ENCODE measurements at places on chromosomes 3 and 15. TPM values are rescaled to one million over a fixed set of nuclear protein-coding genes. Genes with fewer than 3 reads are reported as not detected.
A peak's percentile ranks its signal among the peaks of the same experiment; 100 is the strongest.

- H3K27ac ChIP-seq, result no peak overlapping the region
- DNase-seq, result no peak
- peaks cover 82% of the 10 kb centered on the region for H3K36me3 ChIP-seq
- H3K27me3 ChIP-seq, result no peaks in the 10 kb centered on the region
Observed at GRCh38 chr3:4761759-4762158, 217.5 kb upstream of the BHLHE40 start.

DNA sequence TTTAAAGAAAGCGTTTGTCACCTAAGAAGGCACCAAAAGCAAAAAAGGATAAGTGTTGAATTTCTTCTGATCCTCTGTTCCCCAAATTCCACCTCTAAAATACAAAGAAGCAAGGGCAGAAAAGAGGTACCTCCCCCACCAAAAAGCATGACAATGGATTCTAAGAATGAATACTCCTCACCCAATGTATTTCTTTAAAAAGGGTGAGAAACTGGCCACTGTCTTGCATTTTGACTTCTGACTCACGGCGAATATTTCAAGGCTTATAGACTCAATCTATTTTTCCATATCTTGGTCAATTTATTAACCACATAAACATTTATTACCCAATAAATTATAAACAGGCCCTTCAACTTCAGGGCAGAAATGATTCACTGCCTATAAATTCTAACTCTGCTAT lies 131.1 kb downstream of the NR1I2 start:
- no peak for DNase-seq
- peaks cover 13% of the 10 kb centered on the region for H3K4me1 ChIP-seq
- H3K27ac ChIP-seq, result no peak overlapping the region

The SERINC4 gene
- 0.20 TPM for total RNA-seq

The ADGRG7 gene
- total RNA-seq, result not detected

DNA sequence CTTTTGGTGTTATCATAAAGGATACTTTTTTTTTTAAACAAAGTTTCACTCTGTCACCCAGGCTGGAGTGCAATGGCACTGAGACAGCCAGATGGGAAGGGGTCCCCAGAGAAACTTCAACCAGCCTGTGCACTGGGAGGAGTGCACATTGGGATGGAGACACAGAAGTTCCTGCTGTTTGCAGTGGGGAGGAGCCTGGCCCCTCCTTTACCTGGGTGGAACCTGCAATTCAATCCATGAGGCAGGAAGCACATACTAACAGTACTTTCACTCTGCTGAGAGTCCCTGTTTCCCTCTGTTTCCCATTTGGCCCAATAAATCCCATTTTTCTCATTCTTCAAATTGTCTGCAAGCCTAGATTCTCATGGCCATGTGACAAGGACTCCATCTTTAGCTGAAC lies 42.3 kb upstream of the LHFPL4 start:
- H3K4me3 ChIP-seq, result no peak overlapping the region
- H3K27me3 ChIP-seq, result peaks cover 25% of the 10 kb centered on the region
- no peak for DNase-seq
- H3K27ac ChIP-seq, result no peak overlapping the region
- H3K4me1 ChIP-seq, result peaks cover 2% of the 10 kb centered on the region

- no peak overlapping the region for H3K4me3 ChIP-seq
- DNase-seq, result no peak
- H3K36me3 ChIP-seq, result no peaks in the 10 kb centered on the region
- no peaks in the 10 kb centered on the region for H3K27me3 ChIP-seq
- H3K4me1 ChIP-seq, result no peaks in the 10 kb centered on the region
- no peak overlapping the region for H3K27ac ChIP-seq
Observed at GRCh38 chr15:36335659-36336058, 243.8 kb upstream of the CDIN1 start.

The TRPC1 gene
- total RNA-seq, result 2.9 TPM

The NAALADL2 gene
- total RNA-seq, result not detected

The CHDH gene
- 1.0 TPM for total RNA-seq

The ADAMTS9 gene
- total RNA-seq, result not detected

DNA sequence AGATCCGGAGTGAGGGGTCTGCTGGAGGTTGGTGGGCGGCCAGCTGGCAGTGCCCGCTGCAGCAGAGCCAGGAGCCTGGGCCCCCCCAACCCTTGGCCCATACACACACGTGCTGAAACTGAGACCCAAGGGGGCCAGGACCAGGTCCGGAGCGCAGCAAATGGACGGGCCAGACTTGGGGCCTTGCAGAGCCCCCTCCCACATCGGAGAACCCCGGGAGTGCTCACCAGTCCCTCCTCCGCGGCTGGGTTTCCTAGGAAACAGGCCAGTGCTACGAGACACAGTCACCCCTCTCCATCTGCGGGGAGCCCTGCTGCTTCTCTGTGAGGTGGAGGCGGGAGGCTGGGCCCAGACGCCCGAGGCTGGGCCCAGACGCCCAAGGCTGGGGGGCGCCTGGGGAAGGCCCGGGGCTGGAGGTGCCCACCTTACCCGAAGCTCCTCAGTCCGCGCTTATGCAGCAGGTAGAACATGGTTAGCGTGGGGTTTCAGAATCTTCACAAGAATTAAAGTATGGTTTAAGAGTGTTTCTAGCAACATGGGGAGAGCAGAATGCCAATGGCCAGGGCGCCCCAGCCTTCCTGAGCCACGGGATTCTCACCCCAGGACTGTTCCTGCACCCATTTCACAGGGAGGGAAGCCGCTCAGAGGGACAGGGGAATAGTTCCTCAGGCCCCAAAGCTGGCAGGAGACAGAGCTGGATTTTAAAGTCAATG lies 135.0 kb upstream of the PRR20G start:
- peak; percentile 16 for DNase-seq
- no peak overlapping the region for H3K4me3 ChIP-seq
- no peaks in the 10 kb centered on the region for H3K36me3 ChIP-seq
- no peaks in the 10 kb centered on the region for H3K4me1 ChIP-seq
- H3K27me3 ChIP-seq, result peaks cover 39% of the 10 kb centered on the region

- no peak overlapping the region for H3K4me3 ChIP-seq
- H3K36me3 ChIP-seq, result no peaks in the 10 kb centered on the region
- no peak overlapping the region for H3K27ac ChIP-seq
- H3K4me1 ChIP-seq, result peaks cover 27% of the 10 kb centered on the region
- H3K27me3 ChIP-seq, result no peaks in the 10 kb centered on the region
Observed at GRCh38 chr3:27360113-27361078, 8.8 kb downstream of the NEK10 start.

The PLA2G4E gene
- 0.05 TPM for total RNA-seq

The KLF13 gene
- 206 TPM for total RNA-seq

- no peaks in the 10 kb centered on the region for H3K27me3 ChIP-seq
- DNase-seq, result no peak
- H3K27ac ChIP-seq, result peak overlapping the region; percentile 77
- H3K36me3 ChIP-seq, result peaks cover 51% of the 10 kb centered on the region
- peaks cover 88% of the 10 kb centered on the region for H3K4me1 ChIP-seq
Observed at GRCh38 chr3:4852780-4853748, 126.2 kb upstream of the BHLHE40 start.

- peaks cover 49% of the 10 kb centered on the region for H3K4me1 ChIP-seq
- peak overlapping the region; percentile 44 for H3K4me3 ChIP-seq
- peaks cover 55% of the 10 kb centered on the region for H3K36me3 ChIP-seq
- DNase-seq, result no peak
- peak overlapping the region; percentile 15 for H3K27ac ChIP-seq
Observed at GRCh38 chr15:90540768-90541167, 11.0 kb downstream of the CRTC3 start.

- H3K36me3 ChIP-seq, result peaks cover 11% of the 10 kb centered on the region
- no peaks in the 10 kb centered on the region for H3K27me3 ChIP-seq
- no peak for DNase-seq
- H3K4me3 ChIP-seq, result no peak overlapping the region
- H3K27ac ChIP-seq, result no peak overlapping the region
Observed at GRCh38 chr15:64014995-64015394, 31.3 kb downstream of the DAPK2 start.

GRCh38 chr15:60362321-60363086 lies 35.3 kb downstream of the ANXA2 start:
- H3K4me3 ChIP-seq, result no peak overlapping the region
- peak; percentile 78 for DNase-seq
- no peaks in the 10 kb centered on the region for H3K27me3 ChIP-seq
- peaks cover 32% of the 10 kb centered on the region for H3K4me1 ChIP-seq
- peaks cover 57% of the 10 kb centered on the region for H3K36me3 ChIP-seq

GRCh38 chr15:58931987-58932588 lies 1.4 kb downstream of the SLTM start:
- H3K4me1 ChIP-seq, result peaks cover 25% of the 10 kb centered on the region
- peaks cover 28% of the 10 kb centered on the region for H3K36me3 ChIP-seq
- peak overlapping the region; percentile 99 for H3K4me3 ChIP-seq
- no peaks in the 10 kb centered on the region for H3K27me3 ChIP-seq
- no peak for DNase-seq
- peak overlapping the region; percentile 95 for H3K27ac ChIP-seq

- H3K4me3 ChIP-seq, result no peak overlapping the region
- H3K4me1 ChIP-seq, result no peaks in the 10 kb centered on the region
- peaks cover 4% of the 10 kb centered on the region for H3K27me3 ChIP-seq
- H3K27ac ChIP-seq, result no peak overlapping the region
- H3K36me3 ChIP-seq, result no peaks in the 10 kb centered on the region
- DNase-seq, result no peak
Observed at GRCh38 chr15:93829115-93829870, 402.1 kb upstream of the MCTP2 start.

The PLA1A gene
- 0.68 TPM for total RNA-seq

GRCh38 chr15:67762610-67763368 lies 62.5 kb upstream of the SKOR1 start:
- no peaks in the 10 kb centered on the region for H3K36me3 ChIP-seq
- H3K4me3 ChIP-seq, result peak overlapping the region; percentile 12
- peaks cover 37% of the 10 kb centered on the region for H3K4me1 ChIP-seq

The LRRIQ4 gene
- total RNA-seq, result 0.23 TPM

- H3K27ac ChIP-seq, result no peak overlapping the region
- no peak for DNase-seq
- peaks cover 11% of the 10 kb centered on the region for H3K36me3 ChIP-seq
- no peak overlapping the region for H3K4me3 ChIP-seq
- H3K27me3 ChIP-seq, result peaks cover 6% of the 10 kb centered on the region
Observed at GRCh38 chr15:80151148-80151547, 1.7 kb upstream of the FAH start.

- H3K4me1 ChIP-seq, result peaks cover 15% of the 10 kb centered on the region
- peak overlapping the region; percentile 56 for H3K4me3 ChIP-seq
- peaks cover 21% of the 10 kb centered on the region for H3K27me3 ChIP-seq
Observed at GRCh38 chr3:107235928-107236315, 141.3 kb upstream of the CCDC54 start.

DNA sequence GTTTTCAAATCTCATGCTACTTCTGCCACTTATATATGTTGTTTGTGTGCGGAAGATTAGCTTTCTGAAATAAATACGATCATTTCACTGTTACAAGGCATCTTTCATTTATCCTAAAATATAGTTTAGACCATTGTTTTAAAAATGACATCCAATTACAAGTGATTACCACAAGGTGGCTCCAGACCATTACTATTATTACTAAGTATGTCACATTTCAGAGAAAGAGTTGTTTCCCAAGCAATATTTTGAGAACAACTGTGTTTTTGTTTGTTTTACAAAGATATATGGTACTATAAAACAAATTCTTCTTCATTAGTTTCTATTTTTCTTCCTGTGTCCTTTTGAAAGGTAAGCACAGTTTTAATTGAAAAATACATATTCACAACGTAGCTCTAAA lies 136.0 kb upstream of the RAP2B start:
- no peaks in the 10 kb centered on the region for H3K36me3 ChIP-seq
- H3K27me3 ChIP-seq, result peaks cover 13% of the 10 kb centered on the region
- no peak overlapping the region for H3K4me3 ChIP-seq

DNA sequence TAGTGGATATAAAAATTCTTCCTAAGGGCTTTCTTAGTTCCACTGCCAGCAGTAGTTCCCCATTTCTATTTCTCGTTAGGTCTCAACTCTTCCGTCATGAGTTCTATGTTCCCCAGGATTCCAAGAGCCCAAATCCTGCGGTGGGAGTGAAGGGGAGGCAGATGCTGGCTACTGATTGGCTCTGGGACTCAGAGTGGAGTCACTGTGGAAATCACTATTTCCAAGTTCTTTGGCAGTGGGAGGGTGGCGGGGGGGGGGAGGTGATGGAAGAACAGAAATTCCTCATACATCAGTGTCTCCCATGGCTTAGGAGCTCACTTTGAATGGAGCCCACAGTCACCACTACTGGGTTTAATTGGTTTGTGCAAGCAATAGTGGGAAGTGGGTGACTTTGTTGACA lies 5.6 kb downstream of the CCR1 start:
- H3K27me3 ChIP-seq, result no peaks in the 10 kb centered on the region
- peaks cover 54% of the 10 kb centered on the region for H3K4me1 ChIP-seq
- no peak for DNase-seq
- H3K36me3 ChIP-seq, result peaks cover 85% of the 10 kb centered on the region
- H3K27ac ChIP-seq, result no peak overlapping the region

DNA sequence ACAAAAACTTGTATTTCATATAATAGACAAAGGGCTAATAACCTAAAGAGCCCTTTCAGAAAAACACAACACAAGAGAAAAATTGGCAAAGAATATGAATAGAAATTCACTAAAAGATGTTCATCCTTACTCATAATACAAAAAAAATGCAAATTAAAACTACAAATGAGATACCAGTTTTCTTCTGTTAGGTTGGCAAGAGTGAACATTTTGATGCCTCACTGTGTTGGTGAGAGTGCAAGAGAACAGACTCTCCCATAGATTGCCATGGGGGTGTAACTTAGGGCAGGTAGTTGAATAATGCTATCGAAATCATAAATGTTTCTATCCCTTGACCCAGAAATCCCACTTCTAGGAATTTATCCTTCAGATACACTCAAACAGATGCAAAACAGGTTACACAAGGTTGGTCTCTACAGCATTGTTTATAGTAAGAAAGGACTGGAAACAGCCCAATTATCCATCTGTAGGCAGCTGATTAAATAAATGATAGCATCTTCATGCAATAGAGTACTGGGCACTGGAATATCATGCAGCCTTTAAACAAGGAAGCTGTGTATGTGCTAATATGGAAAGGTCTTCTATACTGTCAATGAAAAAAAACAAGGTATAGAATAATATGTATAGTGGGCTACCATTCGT lies 146.3 kb downstream of the TLE3 start:
- no peak for DNase-seq
- H3K4me1 ChIP-seq, result no peaks in the 10 kb centered on the region

The SMCO1 gene
- not detected for total RNA-seq

DNA sequence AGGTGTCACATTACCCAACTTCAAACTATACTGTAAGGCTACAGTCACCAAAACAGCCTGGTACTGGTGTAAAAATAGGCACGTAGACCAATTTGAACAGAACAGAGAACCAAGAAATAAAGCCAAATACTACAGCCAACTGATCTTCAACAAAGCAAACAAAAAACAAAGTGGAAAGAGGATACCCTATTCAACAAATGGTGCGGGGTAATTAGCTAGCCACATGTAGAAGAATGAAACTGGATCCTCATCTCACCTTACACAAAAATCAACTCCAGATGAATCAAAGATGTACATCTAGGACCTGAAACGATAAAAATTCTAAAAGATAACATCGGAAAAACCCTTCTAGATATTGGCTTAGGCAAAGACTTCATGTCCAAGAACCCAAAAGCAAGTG lies 13.1 kb downstream of the PEAK1 start:
- no peak overlapping the region for H3K27ac ChIP-seq
- peaks cover 10% of the 10 kb centered on the region for H3K36me3 ChIP-seq
- H3K4me3 ChIP-seq, result no peak overlapping the region
- H3K27me3 ChIP-seq, result no peaks in the 10 kb centered on the region
- H3K4me1 ChIP-seq, result peaks cover 44% of the 10 kb centered on the region

- peaks cover 3% of the 10 kb centered on the region for H3K36me3 ChIP-seq
- H3K27me3 ChIP-seq, result no peaks in the 10 kb centered on the region
- no peak overlapping the region for H3K27ac ChIP-seq
- no peak for DNase-seq
- H3K4me3 ChIP-seq, result no peak overlapping the region
Observed at GRCh38 chr15:35540885-35541284, 5.1 kb downstream of the DPH6 start.

Data from activated CD8-positive, alpha-beta memory T cell treated with anti-CD3 and anti-CD28 coated beads, Interleukin-2, amount 10 ng/mL, durations not matched to agents 7 days and 5 days (primary cell).